Fibroblast of mammary gland (primary cell): ENCODE measurements at places on chromosomes 1 and 21.

GRCh38 chr1:109079240-109079622 lies 3.4 kb upstream of the TAF13 start:
- DNase-seq, result no peak

DNA sequence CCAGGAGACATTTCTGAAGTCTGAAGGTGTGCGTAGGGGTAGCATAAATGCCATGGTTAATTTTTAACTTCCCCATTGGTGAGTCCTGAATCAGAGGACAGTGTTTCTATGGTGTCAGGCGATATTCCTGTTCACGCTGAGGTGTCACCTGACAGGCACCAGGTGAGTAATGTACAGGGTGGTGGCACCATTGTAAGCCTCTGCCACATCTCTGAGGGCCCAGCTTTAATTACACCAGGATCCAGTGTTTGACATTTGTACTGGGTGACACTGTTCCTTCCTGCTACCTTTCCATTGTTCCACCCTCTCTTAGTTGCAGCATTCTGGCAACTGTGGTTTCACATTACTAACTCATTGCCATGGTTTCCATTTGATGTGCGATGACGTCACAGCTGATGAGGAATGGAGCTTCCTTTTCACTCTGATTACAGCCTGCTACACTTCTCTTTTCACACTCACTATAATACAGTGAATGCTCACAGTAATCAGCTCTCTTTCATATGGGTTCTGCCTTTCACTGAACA lies 40.6 kb upstream of the MARK1 start:
- peak; percentile 68 for DNase-seq

GRCh38 chr21:27550287-27550686 lies 583.4 kb upstream of the ADAMTS5 start:
- DNase-seq, result no peak

GRCh38 chr1:217029281-217030157 lies 306.3 kb upstream of the ESRRG start:
- peak; percentile 56 for DNase-seq

DNA sequence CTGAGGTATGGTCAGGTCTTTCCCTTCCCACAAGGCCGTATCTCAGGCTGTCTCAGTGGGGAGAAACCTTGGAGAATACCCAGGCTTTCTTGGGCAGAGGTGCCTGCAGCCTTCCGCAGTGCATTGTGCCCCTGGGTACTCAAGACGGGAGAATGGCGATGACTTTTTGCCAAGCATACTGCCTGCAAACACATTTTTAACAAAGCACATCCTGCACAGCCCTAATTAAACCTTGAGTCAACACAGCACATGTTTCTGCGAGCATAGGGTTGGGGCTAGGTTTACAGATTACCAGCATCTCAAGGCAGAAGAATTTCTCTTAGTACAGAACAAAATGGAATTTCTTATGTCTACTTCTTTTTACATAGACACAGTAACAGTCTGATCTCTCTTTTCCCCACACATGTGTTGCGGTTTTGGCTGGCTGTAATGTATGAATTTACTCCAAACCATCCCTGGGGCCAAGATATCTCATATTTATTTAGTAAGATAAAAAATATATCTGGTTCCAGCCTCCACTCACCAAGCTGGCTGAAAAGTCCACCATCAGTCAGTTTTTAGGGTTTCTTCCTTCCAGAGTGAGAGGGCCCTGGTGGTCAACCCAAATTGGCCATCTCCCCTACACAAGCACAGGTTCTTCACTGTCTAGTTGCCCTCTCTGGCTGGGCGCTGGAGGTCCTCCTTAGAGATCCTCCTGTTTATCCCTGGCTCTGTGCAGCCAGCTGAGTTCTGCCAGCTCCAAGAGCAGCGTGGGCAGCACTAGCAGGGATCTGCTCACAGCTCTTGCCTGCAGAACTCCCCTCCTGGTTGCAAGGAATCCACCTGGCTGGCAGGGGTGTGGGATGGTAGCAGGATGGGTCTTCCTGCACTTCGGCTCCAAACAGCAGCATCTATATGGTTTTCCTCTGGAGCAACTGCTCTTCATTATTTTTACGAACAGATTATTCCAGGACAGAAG lies 2.6 kb downstream of the FAAH start:
- no peak for DNase-seq

GRCh38 chr1:7218210-7218832 lies 433.1 kb downstream of the CAMTA1 start:
- peak; percentile 61 for DNase-seq

DNA sequence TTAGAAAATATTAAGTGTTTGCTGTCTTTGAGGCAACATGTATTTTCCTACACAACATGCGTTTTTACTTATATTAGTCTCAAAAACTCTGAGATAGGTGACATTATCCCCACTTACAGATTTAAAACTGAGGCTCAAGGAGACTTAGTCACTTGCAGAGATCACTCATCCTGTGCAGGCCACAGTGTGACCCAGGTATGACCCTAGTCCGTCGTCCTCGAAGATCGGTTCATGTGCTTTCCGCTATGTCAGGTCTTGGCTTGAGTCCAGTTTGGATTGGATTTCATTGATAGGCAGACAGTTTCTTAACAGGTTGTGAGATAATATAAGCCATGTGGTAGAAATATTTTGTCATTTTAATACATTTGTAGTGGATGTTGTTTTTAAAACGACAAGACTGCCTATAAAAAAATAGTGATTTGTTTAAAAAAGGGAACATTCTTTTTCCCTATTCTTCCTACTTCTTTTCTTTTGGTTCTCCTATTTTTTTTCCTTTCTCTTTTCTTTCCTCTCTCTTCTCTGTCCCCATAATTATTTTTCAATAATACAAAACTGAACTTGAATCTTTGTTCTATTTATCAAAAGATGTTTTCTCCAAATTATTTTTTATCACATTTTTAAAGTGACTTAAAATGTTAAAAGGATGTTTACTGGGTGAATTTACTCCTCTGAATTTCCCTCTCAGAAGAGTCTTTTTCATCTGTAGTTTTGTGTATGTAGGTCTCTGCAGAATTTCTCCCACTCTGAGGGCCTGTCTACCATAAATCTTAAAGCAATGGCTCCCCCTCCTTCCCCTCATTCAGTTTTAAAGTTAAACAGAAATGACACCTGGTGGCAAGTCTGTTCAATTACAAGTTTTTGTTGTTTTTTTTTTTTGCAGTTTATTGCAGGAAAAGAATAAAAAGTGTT lies 81.8 kb downstream of the PHTF1 start:
- peak; percentile 79 for DNase-seq

DNA sequence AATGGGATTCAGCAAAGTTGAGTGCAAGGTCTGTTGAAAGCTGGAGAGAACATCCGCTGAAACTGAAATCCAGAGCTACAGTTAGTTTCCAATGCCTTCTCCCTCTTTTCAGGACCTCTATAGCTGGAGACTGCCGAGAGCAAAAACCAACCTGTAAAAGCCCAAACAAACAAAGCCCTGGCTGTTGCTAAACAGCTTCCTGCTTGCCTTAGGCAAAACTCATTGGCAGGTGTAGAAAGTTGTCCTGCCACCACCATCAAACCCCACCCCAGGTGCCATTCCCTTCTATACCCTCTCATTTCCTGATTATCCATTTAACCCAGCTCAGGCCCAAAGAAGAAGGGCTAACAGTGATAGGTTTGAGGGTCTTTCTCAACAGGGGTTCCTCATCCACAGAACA lies 24.7 kb downstream of the SCYL3 start:
- DNase-seq, result no peak

DNA sequence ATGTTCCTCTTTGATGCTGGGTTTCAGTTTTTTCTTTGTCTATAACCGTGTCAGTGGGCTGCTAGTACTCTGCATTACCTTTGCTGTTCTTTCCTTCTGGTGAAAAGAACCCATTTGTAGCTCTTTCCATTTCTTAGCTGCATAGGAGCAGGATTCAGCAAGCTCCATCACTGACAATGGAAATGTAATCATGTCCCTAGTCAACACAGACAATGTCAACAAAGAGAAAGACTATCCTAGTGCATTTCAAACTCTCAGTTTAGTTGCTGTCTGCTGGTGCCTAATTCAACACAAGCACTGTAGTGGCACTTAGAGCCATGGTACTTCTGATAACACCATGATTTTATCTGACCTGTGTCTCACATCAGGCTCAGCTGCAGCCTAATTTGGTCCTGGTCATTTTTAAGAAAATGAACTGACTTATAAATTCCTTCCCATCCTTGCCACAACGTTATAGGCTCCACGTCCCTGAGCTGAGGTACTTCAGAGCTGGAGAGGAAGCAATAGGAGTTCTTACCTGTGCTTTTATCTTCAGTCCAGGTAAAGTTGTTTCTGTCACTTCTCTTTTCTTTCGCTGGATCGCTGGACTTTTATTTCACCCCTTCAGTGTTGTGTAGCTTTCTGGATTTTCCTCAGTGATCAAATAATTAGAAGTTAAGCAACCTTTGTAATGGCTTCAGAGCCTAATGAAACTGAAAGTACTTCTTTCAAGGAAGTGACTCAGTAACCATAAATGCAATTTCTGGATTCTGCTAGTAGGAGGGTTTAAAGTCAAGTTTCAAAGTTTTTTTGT lies at the start of gene GBP3:
Gene GBP3, minus strand, starts transcription at position 700 of the 793 bp plus-strand sequence. CDS start 2,145 bp downstream, outside the sequence.
- DNase-seq, result peak; percentile 72

DNA sequence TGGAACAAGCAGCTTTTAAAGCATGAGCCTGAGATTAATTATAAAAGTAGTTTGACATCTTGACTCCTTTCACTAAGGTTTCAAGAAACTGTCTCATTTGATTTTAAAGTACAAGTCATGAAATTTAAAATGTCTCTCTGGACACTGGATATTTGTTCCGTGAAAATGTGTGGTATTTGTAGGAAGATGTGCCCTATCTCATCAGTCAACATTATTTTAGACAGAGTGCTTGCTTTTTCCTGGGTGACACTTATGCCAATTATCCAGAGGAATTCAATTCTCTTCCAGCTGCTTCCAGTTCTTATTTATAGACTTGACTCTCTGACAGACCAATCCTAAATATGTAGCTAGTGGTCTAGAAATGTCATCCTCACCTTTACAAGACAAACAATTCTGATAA lies 300.4 kb downstream of the PLA2G4A start:
- DNase-seq, result no peak

GRCh38 chr1:31306278-31306677 lies 9.4 kb downstream of the ZCCHC17 start:
- peak; percentile 98 for DNase-seq

DNA sequence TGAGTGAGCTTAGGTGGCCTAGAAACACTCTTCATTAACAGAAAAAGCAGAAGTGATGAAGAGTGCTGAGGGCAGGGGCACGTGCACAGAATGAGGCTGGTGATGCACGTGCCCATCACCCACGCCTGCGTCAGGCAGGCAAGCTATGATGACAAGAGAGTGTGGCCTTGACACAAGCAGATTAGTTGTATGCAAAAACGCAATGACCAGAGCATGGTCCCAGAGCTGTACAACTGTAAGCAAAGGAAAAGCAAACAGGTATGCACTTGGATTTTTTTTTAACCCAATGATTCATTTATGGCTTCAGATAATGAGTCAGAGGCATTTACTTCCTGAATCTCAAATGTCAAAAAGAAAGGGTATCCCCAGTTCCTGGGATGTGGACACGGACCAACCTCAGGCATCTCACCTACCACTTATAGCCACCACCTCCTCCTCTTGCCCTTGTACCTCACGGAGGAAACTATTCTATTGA lies 9.1 kb upstream of the TMEM61 start:
- peak; percentile 17 for DNase-seq

GRCh38 chr1:207345644-207346477 lies 24.4 kb downstream of the CD55 start:
- no peak for DNase-seq

DNA sequence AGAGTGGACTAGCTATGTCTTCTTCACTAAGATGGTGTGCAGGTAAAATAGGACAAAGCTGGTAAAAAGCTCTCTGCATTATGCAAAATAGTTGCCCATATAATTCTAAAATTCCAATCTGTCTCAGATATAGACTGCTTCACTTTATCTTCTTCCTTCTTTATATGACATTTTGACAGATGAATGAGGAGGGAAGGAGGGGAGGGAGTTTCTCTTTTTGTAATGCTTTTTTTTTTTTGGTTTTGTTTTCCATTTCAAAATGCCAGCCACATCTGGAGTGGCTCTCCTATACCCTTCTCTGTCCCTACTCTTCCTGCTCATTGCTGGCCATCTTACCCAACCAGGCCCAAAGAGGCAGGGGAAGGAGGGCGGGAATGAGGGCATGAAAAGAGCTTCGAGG lies 24.2 kb upstream of the JUN start:
- DNase-seq, result no peak

DNA sequence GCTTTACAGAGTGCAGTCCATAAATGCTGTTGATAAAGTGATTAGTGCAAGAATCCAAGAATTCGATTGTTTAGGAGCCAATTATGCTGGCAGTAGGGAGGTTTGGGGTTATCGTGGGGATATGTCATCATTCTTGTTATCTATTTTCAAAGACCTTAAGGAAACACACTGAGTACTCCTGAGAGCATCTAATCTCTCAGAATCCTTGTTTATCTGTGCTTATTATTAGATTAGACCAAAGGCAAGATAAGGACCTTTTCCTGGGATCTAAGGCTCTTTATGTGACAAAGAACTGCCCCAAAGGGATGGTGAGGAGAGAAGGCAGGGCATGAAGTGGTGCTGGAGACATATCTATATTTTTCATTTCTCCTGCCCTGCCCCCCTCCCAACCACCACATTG lies 139.1 kb downstream of the TSEN15 start:
- no peak for DNase-seq
